HS-27A (cell line): ENCODE measurements at places on chromosomes 2 and 18.

DNA sequence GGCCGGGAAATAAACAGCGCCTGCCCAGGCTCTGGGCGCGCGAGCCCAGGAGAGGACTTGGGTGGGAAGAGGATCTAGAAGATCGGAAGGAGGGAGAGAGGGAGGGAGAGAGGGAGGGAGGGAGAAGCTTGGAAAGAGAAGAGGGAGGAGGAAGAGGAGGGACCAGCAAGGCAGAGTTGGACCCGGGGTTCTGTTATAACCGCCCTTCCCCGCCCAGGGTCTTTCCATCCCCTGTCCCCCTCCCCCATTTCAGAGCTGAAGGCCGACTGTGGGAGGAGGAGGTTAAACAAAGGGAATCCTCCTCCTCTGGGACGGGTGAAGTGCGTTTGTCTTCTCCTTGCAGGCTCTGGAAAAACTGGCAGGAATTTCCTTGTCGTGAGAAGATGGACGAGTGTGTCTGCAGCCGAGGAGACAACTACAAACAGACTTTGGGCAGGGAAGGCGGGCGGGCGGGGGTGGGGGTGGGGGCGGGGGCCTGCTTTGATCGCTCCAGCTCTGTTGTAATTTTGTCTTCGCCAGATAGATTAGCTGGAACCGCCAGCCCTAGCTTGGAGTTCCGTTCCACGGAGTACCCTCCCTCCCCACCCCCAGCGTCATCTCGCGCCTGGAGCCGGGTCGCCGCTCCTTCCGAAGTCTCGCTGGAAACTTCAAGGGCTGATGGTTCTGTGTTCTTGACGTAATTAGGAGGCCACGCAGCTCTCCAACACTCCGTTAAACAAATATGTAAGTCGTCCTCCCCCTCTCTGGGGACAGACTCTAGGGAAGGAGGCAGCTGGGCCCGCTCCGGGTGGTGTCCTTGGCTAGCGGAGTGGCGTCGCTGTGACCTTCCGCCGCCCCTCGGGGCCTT is 6.4 kb upstream of the SP9 start:
- DNase-seq: no peak

DNA sequence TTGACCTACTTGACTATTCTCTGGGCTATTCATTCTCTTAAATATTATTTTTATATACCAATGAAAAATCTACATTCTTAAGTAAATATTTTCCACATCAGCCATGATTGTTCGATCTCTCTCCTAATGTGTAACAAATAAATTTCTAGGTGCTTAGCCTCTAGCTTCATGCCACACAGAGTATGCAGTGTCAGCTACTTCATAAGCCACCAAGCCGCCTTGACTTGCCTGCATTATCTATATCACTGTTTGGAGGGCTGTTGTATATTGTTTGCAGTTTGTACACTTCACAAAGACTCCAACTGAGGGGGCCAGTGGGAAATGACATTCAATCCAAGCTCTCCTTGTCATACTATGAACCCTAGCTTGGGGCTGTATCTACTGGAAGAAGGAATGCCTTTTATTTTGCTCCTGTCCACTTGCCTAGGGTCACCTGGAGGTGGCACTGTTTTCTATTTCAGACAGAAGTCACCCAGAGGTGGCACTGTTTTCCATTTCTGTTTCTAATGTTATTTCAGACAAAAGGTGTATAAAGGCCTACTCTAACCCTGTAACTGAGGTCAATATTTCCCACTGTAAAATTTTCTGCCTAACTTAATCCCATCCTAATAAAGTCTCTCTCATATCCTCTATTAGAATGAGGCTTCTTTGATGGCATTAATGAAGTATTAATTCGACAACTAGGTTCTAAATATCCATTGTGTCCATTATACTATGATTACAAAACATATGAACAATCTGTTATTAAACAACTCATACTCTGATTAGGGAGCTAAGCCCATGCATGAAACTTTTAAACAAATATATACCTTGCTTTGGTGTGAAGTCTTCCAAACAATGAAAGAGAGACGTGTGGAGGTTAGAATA is 36.4 kb downstream of the COL5A2 start:
- no peak for DNase-seq

GRCh38 chr2:102358496-102358895 is 2.9 kb downstream of the IL18R1 start:
- DNase-seq: no peak

DNA sequence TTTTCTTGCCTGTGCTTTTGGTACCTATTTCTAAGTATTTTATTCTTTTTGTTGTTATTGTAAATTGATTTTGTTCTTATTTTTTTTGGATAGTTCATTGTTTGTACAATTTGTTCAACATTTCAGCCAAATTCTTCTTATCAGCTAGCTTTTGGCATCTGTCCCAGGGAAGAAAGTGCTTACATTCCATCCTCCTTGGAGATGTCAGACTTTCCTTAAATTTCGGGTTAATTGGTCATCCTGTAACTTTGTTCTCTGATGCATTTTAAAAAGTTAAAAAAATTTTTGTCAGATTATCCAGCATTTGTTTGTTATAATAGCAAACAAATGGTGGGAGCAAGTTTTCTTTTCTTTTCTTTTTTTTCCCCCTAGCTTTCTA is 60.3 kb downstream of the PTH2R start:
- DNase-seq: no peak

DNA sequence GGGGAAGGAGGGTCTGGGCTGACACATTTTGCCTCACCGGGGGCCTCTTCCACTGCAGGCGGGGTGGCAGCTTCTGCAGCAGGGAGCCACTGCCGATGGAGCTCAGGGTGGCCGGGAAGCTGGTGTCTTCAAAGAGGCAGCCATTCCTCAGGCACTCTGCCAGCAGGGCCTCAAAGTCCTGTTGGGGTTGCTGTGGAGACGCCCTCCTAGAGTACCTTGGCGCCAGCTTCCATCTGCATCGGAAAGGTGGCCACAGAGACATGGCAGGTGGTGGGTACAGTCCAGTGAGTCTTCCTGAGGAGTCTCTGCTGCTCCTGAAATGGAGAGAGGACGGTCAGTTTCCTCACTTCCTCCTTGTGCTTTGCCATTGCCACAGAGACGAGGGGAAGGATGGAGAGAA is 12.1 kb downstream of the CAPN14 start:
- DNase-seq: no peak

DNA sequence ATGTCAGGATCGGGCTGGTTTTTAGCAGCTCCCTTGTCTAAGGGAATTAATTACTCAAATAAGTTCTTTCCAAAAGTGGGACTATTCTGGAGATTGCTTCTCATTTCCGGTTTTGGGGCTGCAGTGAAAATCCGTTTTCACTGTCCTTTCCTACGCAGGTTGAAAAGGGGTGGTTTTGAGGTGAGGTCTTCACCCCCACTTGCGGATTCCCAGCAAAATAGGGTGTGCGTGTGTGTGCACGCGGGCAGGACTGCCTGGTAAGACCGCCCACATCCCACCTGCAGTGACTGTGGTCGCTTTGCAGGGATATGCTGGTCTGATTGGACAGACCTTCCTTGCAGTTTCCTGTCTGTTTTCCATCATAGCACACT is 472 bp upstream of the PLEKHM3 start:
- no peak for DNase-seq

- DNase-seq: no peak
Observed at GRCh38 chr2:218393750-218394290, 5.8 kb upstream of the CTDSP1 start.
